ENCODE measurements at places on chromosomes 3 and 15.
A peak's percentile ranks its signal among the peaks of the same experiment; 100 is the strongest.

- DNase-seq: no peak
Measured at GRCh38 chr3:124168271-124168670, 176.3 kb upstream of the ROPN1 start.

DNA sequence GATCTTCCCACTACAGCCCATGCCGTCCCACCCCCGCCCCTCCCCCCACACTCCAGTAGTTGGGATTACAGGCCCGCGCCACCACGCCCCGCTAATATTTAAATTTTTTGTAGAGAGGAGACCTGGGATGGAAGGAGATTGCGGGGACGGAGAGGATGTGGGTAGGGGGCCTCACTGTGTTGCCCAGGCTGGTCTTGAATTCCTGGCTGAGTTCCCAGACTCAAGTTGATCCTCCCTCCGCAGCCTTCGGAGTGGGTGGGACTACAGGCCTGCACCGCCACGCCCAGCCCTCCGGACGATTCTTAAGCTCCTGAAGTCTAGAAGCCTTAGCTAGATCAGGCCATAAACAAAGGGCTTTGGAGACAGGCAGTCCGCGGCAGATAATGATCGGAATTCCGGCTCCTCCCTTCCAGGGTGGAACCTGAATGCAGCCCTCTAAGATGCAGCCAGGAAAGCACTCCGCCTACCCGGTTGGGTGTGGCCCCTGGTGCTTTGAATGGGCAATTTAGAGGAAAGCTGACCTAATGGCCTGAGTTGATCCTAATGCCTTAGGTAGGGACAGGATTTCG is at the start of gene DPPA2:
DPPA2 (minus strand) TSS at position 356 of the 569 bp plus-strand sequence. CDS start 1,975 bp downstream, outside the sequence.
- DNase-seq: no peak

- no peak for DNase-seq
Measured at GRCh38 chr3:131277836-131278497, 103.6 kb upstream of the NUDT16 start.

DNA sequence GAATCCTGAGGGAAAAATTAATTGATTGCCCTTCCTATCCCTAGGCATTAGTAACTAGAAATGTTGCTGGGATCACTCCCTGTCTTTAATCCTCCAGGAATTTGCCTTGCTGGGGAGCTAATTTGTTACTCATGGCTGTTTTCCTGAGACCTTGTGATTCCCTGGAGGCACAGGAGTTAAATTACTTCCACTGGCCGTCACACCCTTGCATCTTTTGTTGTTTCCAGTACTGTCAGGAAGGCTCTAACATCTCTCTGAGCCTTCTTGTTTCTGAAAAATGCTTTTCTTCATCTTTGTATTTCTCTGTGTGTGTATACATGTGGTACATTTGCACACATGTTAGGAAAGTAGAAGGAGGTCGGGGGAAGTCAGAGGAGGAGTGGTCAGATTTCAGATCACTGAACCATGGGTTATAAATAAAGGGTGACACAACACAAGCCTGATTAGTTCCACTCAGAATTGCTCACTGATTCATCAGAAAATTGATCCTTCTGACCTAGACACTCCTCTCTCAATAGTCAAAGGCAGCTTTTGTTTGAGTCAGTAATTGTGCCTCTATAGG is 23.5 kb upstream of the LRRFIP2 start:
- DNase-seq: peak; percentile 23

GRCh38 chr3:186931532-186932280 is 1.4 kb downstream of the ST6GAL1 start:
- peak; percentile 49 for DNase-seq

DNA sequence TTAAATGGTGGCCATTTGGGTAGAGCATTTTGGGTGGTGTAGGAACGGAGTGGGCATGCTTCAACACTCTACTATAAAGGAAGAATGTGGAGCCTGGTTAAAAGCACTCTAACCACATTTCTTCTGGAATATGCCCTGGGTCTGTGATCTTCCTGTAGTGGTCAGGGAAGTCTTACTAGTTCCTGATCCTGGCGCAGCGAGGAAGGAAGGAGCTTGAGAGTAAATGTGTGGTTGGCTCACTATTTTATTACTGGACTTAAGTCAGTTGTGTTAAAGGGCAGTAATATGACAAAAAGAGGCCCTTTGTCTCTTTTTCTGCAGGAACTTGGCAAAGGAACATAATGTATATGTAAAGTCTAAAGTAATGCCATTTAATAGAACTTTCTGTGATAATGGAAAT is 197.6 kb upstream of the ZPLD1 start:
- no peak for DNase-seq

DNA sequence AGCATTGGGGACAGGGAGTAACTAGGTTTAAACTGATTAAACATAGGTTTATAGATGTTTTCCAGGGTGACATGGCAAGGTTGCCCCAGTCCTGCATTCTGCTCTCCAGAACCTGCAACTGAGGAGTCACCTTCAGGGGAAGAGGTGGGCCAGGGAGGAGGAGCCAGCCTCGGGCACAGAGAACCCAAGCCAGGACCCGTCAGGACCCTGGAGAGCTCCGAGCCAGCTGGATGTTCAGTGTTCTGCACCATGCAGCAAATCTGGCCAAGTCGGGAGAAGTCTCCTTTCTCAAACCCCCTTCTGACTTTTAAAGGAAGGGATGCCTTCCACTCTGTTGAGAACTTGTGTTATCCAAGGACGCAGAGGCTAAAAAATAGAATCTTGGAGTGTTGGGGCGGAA is 62.1 kb upstream of the SLC6A11 start:
- DNase-seq: peak; percentile 28

GRCh38 chr3:32831791-32832190 is 14.0 kb downstream of the TRIM71 start:
- DNase-seq: no peak

DNA sequence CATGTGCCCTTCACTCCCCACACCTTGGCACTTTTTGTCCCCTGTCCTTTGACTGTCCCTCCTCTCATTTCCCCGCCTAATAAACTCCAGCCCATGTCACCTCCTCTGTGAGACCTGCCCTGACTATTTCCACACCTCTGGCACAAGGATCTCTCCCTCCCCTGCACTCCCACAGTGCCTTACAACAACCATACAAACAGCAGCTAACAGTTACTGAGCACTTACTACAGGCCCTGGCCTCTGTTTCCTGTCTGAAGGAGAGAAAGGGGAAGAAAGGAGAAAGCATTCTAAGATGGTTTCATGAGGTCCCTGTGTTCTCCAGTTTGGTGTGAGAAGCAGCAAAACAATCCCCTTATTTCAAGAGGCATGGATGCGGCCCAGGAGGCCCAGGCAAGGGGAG is 20.0 kb upstream of the TRH start:
- no peak for DNase-seq

GRCh38 chr3:6679510-6679909 is 181.4 kb upstream of the GRM7 start:
- no peak for DNase-seq

DNA sequence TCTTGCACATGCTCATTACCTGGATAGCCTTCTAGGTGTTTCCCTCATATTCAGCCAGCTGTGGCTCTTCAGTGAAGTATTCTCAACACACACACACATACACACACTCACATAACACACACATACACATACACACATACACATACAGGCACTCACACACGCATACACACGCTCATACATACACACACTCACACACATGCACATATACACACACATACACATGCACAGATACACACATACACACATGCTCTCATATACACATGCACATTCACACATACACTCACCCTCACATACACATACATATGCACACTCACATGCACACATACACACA is 41.2 kb downstream of the GRK7 start:
- DNase-seq: no peak

Data from mesenchymal stem cell (in vitro differentiated cells and primary cell).